ENCODE measurements at places on chromosomes 3 and 15. TPM values are rescaled to one million over a fixed set of nuclear protein-coding genes. Genes with fewer than 3 reads are reported as not detected.
A peak's percentile ranks its signal among the peaks of the same experiment; 100 is the strongest.

GRCh38 chr15:67090297-67091070 lies 25.1 kb downstream of the SMAD3 start:
- no peak for DNase-seq
- H3K36me3 ChIP-seq: peaks cover 62% of the 10 kb centered on the region
- H3K4me3 ChIP-seq: peak overlapping the region; percentile 52
- H3K4me1 ChIP-seq: peaks cover 97% of the 10 kb centered on the region
- H3K27ac ChIP-seq: peak overlapping the region; percentile 79
- H3K27me3 ChIP-seq: no peaks in the 10 kb centered on the region

CASR gene
- total RNA-seq: 0.06 TPM

DNA sequence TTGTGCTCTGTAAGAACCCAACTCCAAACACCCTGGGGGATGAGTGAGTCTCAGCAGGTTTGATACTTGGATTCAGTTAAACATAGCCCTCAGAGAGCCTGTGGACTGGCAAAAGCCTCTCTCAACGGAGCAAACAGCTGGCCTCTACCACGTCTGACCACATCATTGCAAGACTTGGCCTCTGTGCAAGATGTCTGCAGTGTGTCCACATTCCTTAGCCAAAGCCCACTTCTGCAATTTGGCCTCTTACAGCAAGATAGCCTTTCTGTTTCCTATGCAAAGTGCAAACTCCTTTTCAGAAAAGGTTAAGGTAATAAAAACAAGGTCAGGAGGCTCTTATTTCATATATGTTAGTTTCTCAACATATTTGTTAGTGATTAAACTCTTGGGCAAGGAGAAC lies 27.9 kb downstream of the FBN1 start:
- H3K4me3 ChIP-seq: no peak overlapping the region
- no peak for DNase-seq
- H3K4me1 ChIP-seq: no peaks in the 10 kb centered on the region
- no peaks in the 10 kb centered on the region for H3K36me3 ChIP-seq
- peaks cover 2% of the 10 kb centered on the region for H3K27me3 ChIP-seq
- H3K27ac ChIP-seq: no peak overlapping the region

MKRN2OS gene
- total RNA-seq: not detected

DNA sequence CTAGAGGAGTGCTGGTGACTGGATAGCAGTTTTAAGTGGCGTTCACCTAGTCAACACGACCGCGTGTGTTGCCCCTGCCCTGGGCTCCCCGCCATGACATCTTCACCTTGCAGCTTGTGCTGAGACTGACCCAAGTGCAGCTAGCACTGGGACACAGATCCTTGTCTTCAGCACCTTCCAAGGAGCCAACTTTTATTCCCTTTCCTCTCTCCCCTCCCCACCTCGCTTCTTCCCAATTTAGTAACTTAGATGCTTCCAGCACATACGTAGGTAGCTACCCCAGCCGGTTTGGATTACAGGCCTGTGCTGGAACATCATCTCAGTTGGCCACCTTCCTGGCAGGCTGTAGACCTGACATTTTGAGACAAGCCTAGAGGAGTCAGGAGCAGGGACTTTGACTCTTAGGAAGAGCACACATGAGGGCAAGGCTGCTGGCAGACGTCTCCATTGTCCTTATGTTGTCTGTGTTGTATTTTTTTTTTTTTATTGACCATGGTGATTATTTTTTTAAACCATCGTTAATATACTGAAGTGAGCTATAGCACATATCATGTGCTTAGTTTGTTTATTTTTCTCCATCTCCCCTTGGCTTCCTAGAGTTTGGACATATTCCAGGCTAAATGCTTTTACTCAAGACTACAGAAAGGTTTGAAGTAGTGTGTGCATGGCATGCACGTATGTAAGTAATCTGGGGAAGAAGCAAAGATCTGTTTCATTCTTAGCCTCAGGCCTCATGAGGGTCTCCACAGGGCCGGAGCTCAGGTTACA lies 61.1 kb downstream of the AAGAB start:
- H3K36me3 ChIP-seq: peaks cover 73% of the 10 kb centered on the region
- H3K27ac ChIP-seq: peak overlapping the region; percentile 63
- no peak overlapping the region for H3K4me3 ChIP-seq

SPINK8 gene
- not detected for total RNA-seq

MED12L gene
- total RNA-seq: 0.35 TPM

WDR93 gene
- not detected for total RNA-seq

GRCh38 chr3:40737343-40737742 lies 212.6 kb downstream of the ZNF621 start:
- H3K4me1 ChIP-seq: no peaks in the 10 kb centered on the region
- DNase-seq: no peak
- no peak overlapping the region for H3K4me3 ChIP-seq
- H3K27me3 ChIP-seq: peaks cover 4% of the 10 kb centered on the region
- no peaks in the 10 kb centered on the region for H3K36me3 ChIP-seq

DNA sequence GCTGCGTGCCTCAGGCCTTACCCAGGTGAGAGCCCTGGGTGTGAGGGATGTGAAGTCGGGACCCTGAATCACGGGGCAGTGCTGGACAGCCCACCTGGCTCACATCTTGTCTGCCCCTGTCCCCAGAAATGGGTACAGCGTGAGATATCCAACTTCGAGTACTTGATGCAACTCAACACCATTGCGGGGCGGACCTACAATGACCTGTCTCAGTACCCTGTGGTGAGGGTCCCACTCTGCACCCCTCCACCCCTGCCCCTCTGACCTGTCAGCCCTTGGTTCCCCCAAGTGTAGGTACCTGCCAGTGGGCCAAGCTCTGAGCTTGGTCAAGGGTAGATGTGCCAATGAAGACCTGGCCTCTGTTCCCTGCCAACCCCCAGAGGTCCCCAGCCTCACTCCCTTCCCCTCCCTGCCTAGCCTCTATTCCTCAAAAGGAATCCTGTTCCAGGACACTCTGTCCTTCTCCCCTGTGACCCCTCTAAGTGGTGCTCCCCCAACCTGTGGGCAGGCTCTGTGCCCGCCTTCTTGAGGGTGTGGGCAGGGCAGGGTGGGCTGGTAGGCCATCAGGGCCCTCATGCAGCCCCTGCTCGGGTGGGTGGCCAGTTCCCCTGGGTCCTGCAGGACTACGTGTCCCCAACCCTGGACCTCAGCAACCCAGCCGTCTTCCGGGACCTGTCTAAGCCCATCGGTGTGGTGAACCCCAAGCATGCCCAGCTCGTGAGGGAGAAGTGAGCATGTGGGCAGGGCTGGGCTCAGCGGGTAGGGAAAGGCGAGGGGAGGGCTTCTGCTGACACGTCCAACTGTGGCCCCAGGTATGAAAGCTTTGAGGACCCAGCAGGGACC lies 25.1 kb downstream of the NBEAL2 start:
- H3K27ac ChIP-seq: no peak overlapping the region
- peaks cover 43% of the 10 kb centered on the region for H3K36me3 ChIP-seq
- H3K4me3 ChIP-seq: no peak overlapping the region
- H3K4me1 ChIP-seq: peaks cover 8% of the 10 kb centered on the region

GRCh38 chr3:77319711-77320110 lies 279.8 kb downstream of the ROBO2 start:
- no peak overlapping the region for H3K4me3 ChIP-seq
- no peaks in the 10 kb centered on the region for H3K4me1 ChIP-seq
- H3K27me3 ChIP-seq: no peaks in the 10 kb centered on the region
- no peak overlapping the region for H3K27ac ChIP-seq
- no peak for DNase-seq
- H3K36me3 ChIP-seq: no peaks in the 10 kb centered on the region

GRCh38 chr3:183386651-183387050 lies 41.8 kb downstream of the MCF2L2 start:
- H3K27me3 ChIP-seq: no peaks in the 10 kb centered on the region
- no peak overlapping the region for H3K27ac ChIP-seq
- H3K4me3 ChIP-seq: no peak overlapping the region
- H3K36me3 ChIP-seq: no peaks in the 10 kb centered on the region
- no peak for DNase-seq
- H3K4me1 ChIP-seq: peaks cover 4% of the 10 kb centered on the region

GRCh38 chr15:93029214-93029835 lies 59.7 kb downstream of the RGMA start:
- DNase-seq: no peak
- peaks cover 34% of the 10 kb centered on the region for H3K4me1 ChIP-seq
- H3K4me3 ChIP-seq: no peak overlapping the region

ACVR2B gene
- 6.0 TPM for total RNA-seq

NXPE3 gene
- 28.5 TPM for total RNA-seq

GOLGA6L4 gene
- 0.83 TPM for total RNA-seq

RLBP1 gene
- not detected for total RNA-seq

NCKIPSD gene
- total RNA-seq: 42.6 TPM

DNA sequence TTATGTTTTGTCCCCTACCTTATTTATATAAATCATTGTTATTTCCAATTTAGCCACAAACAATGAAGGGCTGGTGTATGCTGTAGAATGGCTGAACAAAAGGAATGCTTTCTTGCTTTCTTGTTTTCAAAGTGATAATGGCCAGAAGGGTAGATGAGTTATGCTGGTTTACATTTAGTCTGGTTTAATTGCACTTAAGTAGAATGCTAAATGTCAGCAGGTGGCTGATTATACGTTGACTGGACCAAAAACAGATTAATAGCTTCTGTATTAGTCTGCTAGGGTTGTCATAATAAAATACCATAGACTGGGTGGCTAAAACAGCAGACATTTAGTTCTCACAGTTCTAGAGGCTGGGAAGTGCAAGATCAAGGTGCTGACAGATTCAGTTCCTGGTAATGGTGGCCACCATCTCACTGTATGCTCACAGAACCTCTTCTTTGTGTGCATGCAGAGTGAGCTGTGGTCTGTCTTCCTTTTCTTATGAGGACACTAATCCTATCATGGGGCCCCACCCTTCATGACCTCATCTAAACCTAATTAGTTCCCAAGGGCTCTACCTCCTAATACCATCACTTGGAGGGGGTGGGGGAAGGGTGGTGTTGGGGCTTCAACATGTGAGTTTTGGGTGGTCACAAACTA lies 17.1 kb upstream of the XIRP1 start:
- peaks cover 4% of the 10 kb centered on the region for H3K36me3 ChIP-seq
- H3K27ac ChIP-seq: no peak overlapping the region
- peaks cover 19% of the 10 kb centered on the region for H3K27me3 ChIP-seq
- no peak for DNase-seq
- no peak overlapping the region for H3K4me3 ChIP-seq

GRCh38 chr3:197507081-197507480 lies 48.7 kb downstream of the BDH1 start:
- no peaks in the 10 kb centered on the region for H3K27me3 ChIP-seq
- H3K27ac ChIP-seq: no peak overlapping the region
- peaks cover 5% of the 10 kb centered on the region for H3K4me1 ChIP-seq
- H3K4me3 ChIP-seq: no peak overlapping the region
- H3K36me3 ChIP-seq: peaks cover 8% of the 10 kb centered on the region

PHLDB2 gene
- 1.9 TPM for total RNA-seq

GABRR3 gene
- not detected for total RNA-seq

GRCh38 chr3:25447925-25448324 lies 19.9 kb downstream of the RARB start:
- H3K27ac ChIP-seq: no peak overlapping the region
- no peaks in the 10 kb centered on the region for H3K36me3 ChIP-seq
- no peaks in the 10 kb centered on the region for H3K4me1 ChIP-seq

STRIT1 gene
- not detected for total RNA-seq

DNA sequence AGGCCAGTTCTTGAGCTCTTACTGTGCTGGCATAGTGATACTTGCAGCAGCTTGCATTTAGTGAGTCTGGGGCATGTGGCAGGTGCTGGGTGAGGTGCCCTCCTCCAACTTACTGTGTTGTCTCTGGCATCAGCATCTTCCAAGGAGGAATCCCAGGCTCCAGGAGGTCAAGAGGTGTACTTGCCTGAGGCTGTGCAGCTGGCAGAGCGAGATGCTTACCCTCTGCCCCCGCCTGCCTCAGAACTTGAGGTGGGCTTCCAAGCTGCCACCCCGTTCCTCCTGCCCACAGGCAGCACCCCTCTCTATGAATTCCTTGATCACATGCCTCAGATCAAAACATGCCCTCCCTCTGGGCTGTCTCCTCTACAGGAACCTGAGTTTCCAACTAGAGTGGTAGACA lies 86.0 kb downstream of the EEFSEC start:
- DNase-seq: no peak
- H3K27ac ChIP-seq: no peak overlapping the region
- H3K4me1 ChIP-seq: peaks cover 12% of the 10 kb centered on the region
- no peaks in the 10 kb centered on the region for H3K27me3 ChIP-seq
- no peaks in the 10 kb centered on the region for H3K36me3 ChIP-seq

MAP1A gene
- 9.8 TPM for total RNA-seq

A4GNT gene
- not detected for total RNA-seq

GRAMD2A gene
- not detected for total RNA-seq

DNA sequence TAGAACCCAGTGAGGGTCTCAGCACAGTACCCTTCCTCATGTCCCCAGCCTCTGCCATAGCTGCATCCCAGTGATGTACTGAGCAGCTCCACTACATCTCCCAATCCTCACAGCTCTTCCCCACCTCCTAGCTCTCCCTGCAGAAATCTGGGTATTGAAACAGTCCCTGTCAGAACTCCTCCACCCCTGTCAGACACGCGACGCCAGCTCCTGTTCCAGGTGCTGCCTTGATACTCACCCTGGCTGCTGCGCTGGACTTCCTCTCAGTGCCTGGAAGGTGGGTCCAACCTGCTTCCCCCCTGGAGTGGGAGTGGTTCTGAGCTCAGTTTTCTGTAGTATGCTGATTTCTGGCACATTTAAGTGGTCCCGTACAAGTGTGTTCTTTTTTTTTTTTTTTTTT lies 160.9 kb upstream of the SLCO3A1 start:
- H3K4me1 ChIP-seq: no peaks in the 10 kb centered on the region
- no peaks in the 10 kb centered on the region for H3K36me3 ChIP-seq
- H3K4me3 ChIP-seq: no peak overlapping the region
- DNase-seq: no peak
- H3K27ac ChIP-seq: no peak overlapping the region
- H3K27me3 ChIP-seq: peaks cover 6% of the 10 kb centered on the region

TUSC7 gene
- total RNA-seq: not detected

DNA sequence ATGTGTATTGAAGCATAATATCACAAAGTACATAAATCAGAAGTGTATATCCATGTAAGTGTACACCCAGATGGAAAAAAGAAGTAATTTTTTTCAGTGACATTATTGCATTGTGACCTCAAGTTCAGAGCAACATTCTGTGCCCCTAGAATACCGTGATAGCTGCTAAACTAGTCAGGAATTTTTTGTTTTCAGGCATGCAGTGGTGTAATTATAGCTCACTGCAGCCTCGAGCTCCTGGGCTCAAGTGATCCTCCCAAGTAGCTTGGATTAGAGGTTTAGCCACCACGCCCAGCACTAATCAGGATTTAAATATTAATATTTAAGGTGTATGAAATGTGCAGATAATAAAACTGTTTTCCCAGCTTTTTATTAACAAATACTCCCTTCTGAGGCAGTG lies 25.5 kb downstream of the SEC62 start:
- H3K27me3 ChIP-seq: no peaks in the 10 kb centered on the region
- DNase-seq: no peak
- H3K4me3 ChIP-seq: no peak overlapping the region
- H3K36me3 ChIP-seq: peaks cover 27% of the 10 kb centered on the region
- H3K27ac ChIP-seq: no peak overlapping the region

HHLA2 gene
- total RNA-seq: 1.4 TPM

DNA sequence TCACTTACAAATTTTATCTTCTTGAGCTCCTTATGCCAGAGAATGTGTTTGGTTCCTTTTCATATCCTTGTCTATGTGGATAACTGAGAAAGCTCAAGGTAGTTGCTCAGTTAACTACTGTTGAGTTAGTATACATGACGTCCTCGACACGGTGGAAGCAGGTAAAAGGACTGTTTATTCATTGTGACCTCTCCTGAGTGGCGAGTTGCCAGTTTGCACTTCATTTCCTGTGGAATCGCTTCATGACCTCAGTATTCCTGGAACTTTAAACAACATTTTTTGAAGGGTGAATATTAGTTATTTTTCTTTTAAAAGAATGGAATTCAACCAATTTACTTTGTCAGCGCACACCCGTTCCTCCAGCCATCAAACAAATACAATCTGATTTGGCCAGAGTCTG lies 1.2 kb upstream of the TPRG1 start:
- DNase-seq: no peak
- peaks cover 21% of the 10 kb centered on the region for H3K4me1 ChIP-seq
- H3K27me3 ChIP-seq: no peaks in the 10 kb centered on the region
- no peak overlapping the region for H3K27ac ChIP-seq
- H3K4me3 ChIP-seq: no peak overlapping the region

Measured in activated CD4-positive, alpha-beta T cell treated with anti-CD3 and anti-CD28 coated beads, Interleukin-2, amount 10 ng/mL, durations not matched to agents 7 days and 5 days (primary cell).